ENCODE measurements at places on chromosomes 5 and 9.

GRCh38 chr9:132214027-132214622 lies 52.3 kb downstream of the NTNG2 start:
- peak; percentile 100 for DNase-seq

- no peak for DNase-seq
Observed at GRCh38 chr5:113145757-113146387, 169.3 kb downstream of the DCP2 start.

DNA sequence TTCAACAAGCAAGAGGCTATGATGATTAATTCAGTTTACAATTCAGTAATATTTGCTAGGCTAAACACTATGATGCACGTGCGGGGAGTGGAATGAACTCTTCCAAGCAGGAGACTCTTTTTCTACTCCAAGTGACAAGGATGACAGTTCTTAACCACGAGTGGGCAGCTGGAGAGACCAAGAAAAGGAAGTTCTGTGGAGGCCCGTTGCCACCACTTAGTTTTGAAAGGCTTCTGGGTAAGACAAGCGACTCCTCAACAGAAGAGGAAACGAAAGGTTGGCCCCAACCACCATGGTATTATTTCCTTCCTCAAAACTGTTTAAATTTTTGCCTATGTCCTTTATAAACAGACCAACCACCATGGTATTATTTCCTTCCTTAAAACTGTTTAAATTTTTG lies 2.8 kb downstream of the DCAF12 start:
- no peak for DNase-seq

DNA sequence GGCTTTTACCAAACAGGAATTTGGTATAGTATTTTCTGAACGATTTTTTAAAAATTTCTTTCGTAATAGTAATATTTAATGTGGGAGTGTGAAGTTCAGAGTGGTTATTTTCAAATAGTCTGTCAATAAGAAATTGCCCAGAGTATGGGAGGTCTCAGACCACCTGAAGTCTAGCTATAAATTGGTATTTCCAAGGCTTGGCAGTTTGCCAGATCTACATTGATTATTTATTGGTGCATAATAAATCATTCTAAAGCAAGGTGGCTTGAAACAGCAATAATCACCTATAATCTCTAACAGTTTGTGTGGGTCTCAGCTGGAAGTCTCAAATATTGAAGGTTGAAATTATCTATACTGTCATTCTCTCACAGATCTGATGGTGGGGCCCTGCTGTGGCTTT lies 118.5 kb downstream of the PRR16 start:
- no peak for DNase-seq

DNA sequence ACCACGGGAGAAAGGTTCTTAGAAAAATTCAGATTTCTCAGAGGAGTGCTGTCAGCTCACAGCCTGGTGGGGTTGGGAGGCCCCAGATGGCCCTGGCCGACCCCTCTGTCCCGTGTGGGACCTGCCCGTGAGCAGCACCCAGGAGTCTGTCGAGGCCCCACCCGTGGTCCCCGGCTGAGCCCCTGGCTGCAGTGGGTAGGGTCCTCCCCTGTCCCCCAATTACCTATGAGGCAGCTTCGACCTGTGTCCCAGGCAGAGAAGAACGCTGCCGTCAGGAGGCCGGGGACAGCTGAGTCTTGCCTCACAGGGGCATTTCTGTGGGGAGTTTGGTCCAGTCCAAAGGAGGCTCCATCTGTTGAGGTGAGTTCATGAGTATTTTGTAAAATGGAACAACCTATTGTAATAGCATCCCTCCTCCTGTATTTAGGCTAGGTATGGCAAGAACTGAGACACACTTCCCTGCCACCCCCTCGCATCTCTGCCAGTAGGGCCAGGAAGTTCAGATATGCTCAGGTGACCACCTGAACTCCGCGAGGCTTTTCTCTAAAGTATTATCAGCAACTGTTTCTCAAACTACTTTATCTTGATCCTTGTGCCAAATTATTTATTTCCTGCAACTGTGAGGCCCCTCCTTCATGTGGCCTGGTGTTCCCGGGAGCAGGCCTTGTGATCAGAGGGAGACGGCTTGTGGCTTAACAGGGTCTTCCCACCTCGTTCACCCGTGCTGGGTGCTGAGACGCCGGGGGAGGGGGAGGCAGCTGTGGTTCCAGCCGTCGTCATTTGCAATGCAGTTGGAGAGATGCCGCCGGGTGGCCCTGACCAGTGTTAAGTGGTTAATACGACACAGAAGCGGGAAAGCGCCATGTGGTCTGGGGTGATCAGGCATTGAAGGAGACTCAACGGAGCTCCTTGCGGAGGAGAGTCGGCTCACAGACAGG lies 1.7 kb downstream of the AHRR start:
- no peak for DNase-seq

Data from H54 (cell line).